Activated effector memory CD4-positive, alpha-beta T cell treated with Interleukin-2 at 50 U/mL for 16 hours (primary cell): ENCODE measurements at places on chromosomes 13 and 19.
A peak's percentile ranks its signal among the peaks of the same experiment; 100 is the strongest.

GRCh38 chr13:35479038-35479492, 2.6 kb upstream of the MAB21L1 start:
- DNase-seq = no peak

DNA sequence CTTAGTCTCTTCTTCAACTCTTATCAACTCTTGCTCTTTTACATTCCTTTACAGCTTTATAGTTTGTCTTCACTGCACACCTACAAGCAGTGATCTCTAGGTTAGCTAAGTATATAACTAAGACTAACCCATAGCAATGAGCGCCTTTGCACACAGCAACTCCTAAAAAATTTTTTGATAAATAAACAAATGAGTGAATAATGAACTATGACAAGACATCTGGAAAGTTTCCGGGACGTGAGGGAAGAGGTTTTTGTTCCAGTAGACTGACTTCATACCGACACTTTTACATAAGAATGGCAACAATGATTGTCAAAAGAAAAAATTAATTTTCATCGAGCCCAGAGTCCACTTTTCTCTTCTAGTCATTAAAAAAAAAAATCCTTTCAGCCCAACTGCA, 98.3 kb downstream of the ELF1 start:
- DNase-seq = no peak

- no peak for DNase-seq
Observed at GRCh38 chr13:49354719-49355118, 89.1 kb downstream of the CAB39L start.

GRCh38 chr19:47896773-47897172, 10.7 kb upstream of the SULT2A1 start:
- no peak for DNase-seq

GRCh38 chr19:1067341-1067957, 482 bp downstream of the ARHGAP45 start:
- DNase-seq = no peak

DNA sequence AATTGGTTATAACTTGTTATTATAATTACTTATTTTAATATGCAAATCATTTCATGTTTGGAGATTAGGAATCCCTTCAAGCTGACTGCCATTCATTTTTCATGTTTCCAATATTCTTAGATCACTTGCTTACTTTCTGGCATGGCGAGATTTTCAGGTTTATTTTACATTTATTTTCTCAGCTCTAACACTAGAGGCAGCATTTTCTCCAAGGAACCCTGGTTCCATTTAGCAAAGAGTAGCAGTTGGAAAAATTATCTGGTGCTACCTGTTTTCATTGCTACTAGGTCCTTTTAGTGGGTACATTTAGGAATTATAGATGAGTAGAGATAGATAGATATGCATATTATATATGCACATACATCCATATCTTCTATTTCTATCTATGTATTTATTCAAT, 90.9 kb upstream of the TRPC4 start:
- DNase-seq = no peak

DNA sequence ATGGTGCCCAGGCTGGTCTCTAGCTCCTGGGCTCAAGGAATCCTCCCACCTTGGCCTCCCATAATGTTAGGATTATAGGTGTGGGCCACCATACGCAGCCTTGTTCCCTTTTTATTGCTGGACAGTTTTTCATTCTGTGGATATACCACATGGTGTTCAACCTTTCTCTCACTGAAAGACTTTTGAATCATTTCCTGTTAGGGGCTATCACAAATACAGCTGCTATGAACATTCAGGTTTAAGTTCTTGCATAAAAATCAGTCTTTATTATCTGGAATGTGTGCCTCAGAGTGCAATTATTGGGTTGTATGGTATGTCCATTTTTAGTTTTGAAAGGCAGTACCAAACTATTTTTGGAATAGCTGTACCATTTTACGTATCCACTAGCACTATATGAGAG, 647.2 kb downstream of the LIG4 start:
- DNase-seq = no peak

- DNase-seq = no peak
Observed at GRCh38 chr19:27674701-27675100, 1538.2 kb downstream of the UQCRFS1 start.

GRCh38 chr19:35142606-35143230, 337 bp upstream of the FXYD7 start:
- peak; percentile 64 for DNase-seq

GRCh38 chr19:12047868-12048267, 4.9 kb downstream of the ZNF878 start:
- no peak for DNase-seq

DNA sequence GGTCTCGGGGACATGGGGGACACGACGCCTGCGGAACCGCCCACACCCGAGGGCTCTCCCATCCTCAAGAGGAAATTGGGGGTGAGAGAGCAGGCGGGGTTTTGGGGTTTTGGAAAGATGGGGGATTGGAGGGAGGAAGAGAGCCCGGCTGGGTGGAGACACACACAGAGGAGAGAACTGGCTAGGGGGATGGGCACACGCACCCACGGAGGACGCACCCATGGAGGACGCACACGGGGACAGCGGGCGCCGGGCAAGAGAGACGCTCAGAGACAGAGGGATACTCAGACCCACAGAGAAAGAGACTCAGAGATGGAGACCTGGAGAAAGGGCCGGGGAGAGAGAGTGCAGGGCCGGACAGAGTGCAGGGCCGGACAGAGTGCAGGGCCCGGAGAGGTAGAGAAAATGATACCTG, 52.1 kb downstream of the MAP4K1 start:
- DNase-seq = no peak

DNA sequence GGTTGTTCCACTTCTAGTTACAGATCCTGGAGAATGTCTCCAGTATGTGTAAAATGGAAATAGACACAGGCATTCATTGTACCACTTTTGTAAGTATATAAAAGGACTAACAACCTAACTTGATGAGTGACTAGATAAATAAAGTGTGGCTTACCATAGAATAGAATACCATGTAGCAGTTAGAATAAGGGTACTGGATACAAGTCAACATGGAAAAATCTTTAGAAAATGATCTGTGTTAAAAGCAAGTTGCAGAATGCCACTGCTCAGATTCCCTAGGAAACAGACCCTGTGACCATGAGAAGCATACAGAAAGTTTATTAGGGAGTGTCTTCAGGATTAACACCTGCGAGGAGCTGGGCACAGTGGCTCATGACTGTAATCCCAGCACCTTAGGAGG, 25.9 kb upstream of the RNASEH2B start:
- DNase-seq = no peak

DNA sequence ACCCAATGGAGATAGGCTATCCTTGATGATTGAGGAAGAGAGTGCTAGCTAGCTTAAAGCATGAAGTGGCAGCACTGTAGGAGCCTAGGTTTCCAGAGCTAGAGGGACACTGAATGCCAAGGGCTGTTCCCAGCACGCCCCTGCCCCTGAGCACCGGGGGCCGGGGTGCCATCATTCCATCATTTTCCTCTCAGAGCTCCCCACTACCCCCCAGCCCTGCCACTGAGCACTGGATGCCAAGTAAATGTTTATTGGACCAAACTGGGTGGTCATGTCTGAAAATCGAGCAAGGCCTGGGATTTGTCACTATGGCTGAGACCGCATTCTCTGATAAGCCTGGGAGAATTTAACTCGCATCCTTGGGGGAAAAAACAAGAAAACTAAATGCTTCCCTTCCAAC, 142.8 kb downstream of the STK24 start:
- DNase-seq = no peak

DNA sequence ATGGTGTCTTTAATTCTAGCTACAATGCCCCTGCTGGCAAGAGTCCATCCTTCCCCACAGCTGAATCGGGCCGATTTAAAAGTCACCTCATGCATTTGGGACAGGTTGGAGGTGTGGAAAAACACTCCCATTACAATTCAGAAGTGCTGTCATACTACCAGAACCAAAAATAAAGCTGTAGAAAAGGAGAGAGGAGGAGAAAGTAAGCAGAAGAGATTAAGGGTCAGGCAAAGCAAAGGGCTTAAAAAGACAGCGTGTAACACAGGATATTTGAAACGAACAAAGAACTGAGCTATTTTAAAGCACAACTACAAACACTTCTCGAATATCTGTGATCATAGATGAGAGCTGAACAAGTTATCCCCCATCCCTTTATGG, 90.4 kb downstream of the FGF14 start:
- DNase-seq = no peak
